ENCODE measurements at places on chromosomes 11 and 22.
A peak's percentile ranks its signal among the peaks of the same experiment; 100 is the strongest.

GRCh38 chr11:61718046-61718531 lies 34.3 kb upstream of the MYRF start:
- no peak for DNase-seq
- no peaks in the 10 kb centered on the region for H3K36me3 ChIP-seq
- H3K4me1 ChIP-seq = no peaks in the 10 kb centered on the region
- no peaks in the 10 kb centered on the region for H3K27me3 ChIP-seq
- H3K4me3 ChIP-seq = no peak overlapping the region

DNA sequence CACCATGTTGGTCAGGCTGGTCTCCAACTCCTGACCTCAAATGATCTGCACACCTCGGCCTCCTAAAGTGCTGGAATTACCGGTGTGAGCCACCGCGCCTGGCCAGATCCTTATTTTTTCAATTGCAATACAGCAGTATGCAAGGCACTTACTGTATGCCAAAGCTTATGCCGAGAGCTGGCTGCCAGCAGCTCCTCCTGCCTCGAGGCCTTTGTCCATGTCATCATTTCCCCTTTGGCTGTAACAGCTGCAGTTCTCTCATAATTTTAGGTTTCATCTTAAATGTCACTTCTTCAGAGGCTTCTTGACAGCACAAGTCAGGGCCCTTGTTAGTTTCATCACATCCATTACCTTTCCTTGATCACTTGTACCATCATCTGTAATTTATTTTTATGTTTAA lies 1.5 kb upstream of the SREBF2 start:
- H3K4me1 ChIP-seq = peaks cover 19% of the 10 kb centered on the region
- no peaks in the 10 kb centered on the region for H3K27me3 ChIP-seq
- H3K36me3 ChIP-seq = peaks cover 21% of the 10 kb centered on the region
- no peak for DNase-seq

DNA sequence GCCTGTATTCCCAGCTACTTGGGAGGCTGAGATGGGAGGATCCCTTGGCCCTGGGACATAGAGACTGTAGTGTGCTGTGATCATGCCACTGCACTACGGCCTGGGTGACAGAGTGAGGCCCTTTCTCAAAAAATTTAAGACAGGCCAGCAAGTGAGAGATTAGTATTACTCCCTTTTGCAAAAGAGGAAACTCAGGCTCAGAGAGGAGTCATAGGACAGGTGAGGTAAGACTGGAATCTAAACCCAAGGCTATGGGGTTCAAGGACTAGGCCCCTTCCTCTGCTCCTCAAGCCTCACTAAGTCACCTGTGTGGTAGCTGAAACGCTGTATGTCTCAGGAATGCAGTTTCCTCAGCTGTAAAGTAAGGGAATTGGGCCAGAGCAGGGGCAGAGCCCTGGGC lies 1.6 kb upstream of the P2RY2 start:
- H3K36me3 ChIP-seq = no peaks in the 10 kb centered on the region
- peak; percentile 2 for DNase-seq
- H3K4me3 ChIP-seq = no peak overlapping the region
- H3K4me1 ChIP-seq = no peaks in the 10 kb centered on the region

GRCh38 chr22:42938976-42939375 lies 76.0 kb downstream of the PACSIN2 start:
- H3K27ac ChIP-seq = peak overlapping the region; percentile 83
- H3K4me3 ChIP-seq = no peak overlapping the region
- H3K27me3 ChIP-seq = no peaks in the 10 kb centered on the region
- peaks cover 54% of the 10 kb centered on the region for H3K4me1 ChIP-seq
- no peak for DNase-seq

DNA sequence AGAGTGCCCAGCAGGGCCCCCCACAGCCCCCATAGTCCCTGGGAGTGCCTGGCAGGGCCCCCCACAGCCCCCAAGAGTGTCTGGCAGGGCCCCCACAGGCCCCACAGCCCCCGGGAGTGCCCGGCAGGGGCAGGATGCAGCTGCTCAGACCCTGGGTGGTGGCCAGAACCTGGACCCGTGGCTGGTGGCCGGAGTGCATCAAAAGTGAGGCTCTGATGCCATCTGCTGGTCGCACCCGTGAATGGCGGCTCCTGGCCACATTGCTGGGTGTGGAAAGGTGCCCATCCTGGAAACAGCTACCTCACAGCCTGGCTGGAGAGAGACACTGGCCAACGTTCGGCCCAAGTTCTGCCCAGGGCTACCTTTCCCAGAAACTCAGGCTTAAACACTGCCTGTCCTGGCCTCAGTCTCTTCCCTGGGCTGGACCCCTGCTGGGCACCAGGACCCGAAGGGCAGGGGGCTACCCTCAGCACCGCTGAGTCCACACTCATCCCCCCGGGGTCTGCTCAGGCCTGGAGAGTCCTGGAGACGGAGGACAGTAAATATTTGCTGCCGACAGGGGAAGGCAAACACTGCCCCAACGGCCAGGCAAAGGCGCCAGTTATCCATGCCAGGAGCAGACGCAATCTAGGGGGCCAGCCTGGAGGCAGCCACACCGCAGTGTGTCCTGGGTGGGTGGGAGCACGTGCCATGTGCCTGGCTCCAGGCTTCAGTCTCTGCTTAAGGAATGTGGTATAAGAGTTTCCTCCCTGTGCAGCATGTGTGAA lies 4.4 kb downstream of the INS start:
- H3K36me3 ChIP-seq = no peaks in the 10 kb centered on the region
- H3K27me3 ChIP-seq = no peaks in the 10 kb centered on the region
- H3K27ac ChIP-seq = no peak overlapping the region
- no peaks in the 10 kb centered on the region for H3K4me1 ChIP-seq
- DNase-seq = no peak

DNA sequence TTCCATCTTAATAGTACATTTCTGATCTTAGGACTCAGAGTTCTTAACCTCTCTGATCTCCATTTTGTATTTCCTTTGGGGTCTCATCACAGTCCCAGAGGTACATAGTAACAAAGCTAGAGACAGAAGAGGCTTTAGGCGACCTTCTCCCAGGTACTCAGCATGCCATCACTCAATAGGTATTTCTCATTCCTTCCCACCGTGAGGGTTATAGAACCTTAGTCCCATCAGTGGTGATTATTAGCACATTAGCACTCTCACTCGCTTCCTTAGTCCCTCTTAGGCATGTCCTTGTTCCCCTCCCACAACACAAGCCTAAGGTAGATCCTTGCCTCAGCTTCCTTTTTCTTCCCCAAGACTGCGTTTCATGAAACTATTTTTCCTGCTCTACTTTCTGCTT lies 14.7 kb downstream of the SWAP70 start:
- no peaks in the 10 kb centered on the region for H3K36me3 ChIP-seq
- no peak for DNase-seq
- no peak overlapping the region for H3K27ac ChIP-seq
- no peaks in the 10 kb centered on the region for H3K27me3 ChIP-seq
- peaks cover 7% of the 10 kb centered on the region for H3K4me1 ChIP-seq

DNA sequence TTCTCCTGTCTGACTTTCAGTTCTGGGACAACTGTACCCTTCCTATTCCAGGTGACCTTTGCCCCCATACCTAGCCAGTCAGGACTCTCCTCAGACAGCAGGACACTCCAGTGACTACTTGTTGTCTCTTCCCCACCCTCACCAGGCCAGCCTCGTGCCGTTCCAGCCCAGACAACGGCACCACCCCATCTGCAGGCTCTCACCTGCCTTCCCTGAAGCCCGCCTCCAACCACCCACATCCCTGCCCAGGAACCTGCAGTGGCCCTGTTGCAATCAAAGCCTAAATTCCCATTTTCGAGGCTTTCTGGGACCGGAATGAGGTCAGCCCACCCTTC lies 3.7 kb downstream of the IL2RB start:
- no peak for DNase-seq
- H3K36me3 ChIP-seq = no peaks in the 10 kb centered on the region

- no peaks in the 10 kb centered on the region for H3K4me1 ChIP-seq
- H3K36me3 ChIP-seq = no peaks in the 10 kb centered on the region
- no peak overlapping the region for H3K27ac ChIP-seq
- no peak overlapping the region for H3K4me3 ChIP-seq
Measured at GRCh38 chr11:133323354-133323753, 208.9 kb downstream of the OPCML start.

DNA sequence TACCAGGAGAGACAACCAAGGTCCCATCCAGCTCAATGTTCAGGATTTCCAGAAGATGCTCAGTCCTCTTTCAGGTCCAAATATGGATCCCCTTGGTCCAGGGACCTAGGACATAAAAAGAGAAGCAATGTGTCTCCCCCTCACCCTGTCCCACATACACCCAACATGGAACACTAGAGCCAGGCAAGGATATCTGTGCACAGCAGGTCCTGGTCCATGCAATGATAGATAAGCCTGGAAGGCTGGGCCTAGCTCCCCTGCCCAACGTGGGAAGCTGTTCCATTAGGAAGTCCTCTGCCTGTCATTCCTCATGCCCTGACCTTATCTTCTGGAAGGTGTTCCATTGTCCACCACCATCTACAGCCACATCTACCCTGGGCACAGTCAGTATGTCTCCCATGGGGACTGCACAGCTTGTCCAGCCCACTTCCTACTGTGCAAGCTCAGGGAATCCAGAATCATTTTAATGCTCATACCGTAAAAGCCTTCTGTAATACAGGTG lies 1434.8 kb downstream of the TBC1D22A start:
- no peak for DNase-seq
- H3K4me3 ChIP-seq = no peak overlapping the region
- H3K27ac ChIP-seq = no peak overlapping the region
- H3K36me3 ChIP-seq = no peaks in the 10 kb centered on the region
- H3K27me3 ChIP-seq = no peaks in the 10 kb centered on the region
- no peaks in the 10 kb centered on the region for H3K4me1 ChIP-seq

DNA sequence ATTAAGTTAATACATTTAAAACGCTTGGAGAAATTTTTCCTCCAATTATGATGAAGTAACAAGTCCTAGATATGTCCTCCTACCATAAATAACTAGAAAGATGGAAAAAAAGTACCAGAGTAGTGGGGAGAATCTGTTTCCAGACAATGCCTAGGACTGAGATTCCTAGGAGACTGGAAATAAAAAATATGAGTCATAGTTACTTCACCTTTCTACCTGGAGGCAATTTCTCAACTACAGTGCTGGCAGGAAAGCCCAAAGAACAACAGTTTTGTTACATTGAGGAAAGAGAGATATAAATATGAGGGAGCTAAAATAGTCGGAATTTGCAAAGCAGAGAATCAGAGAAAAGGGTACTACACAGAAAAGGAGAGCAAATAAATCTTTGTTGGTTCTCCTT lies 202.1 kb upstream of the ARHGAP42 start:
- no peak for DNase-seq
- H3K27ac ChIP-seq = no peak overlapping the region
- H3K27me3 ChIP-seq = no peaks in the 10 kb centered on the region
- H3K4me3 ChIP-seq = no peak overlapping the region

DNA sequence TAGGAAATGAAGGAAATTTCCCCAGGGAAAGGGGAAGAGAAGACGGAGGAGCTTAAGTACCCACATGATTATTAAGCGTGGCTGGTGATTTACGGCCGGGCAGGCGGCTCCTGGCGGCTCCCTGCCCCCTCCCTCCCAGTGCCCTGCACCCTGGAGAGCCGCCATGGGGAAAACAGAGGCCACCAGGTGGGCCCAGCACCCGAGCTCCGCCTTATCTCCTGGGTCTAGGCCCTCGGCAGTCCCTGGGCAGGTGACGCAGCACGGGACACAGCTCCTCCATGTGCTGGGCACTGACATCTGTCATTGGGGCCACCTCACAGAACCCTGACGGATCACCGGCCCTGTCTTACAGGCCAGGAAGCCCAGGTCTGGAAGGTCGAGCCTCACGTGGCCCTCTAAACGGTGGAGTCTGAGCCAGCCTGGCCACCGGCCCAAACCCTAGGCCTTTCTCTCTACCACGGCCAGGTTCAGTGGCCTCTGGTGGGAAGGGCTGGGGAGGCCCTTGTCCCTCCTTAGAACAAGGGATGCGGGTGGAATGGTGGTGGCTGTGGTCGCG lies 60.2 kb upstream of the PPARA start:
- peaks cover 92% of the 10 kb centered on the region for H3K36me3 ChIP-seq
- H3K27me3 ChIP-seq = no peaks in the 10 kb centered on the region
- H3K4me1 ChIP-seq = peaks cover 42% of the 10 kb centered on the region

- no peak overlapping the region for H3K27ac ChIP-seq
- H3K4me3 ChIP-seq = no peak overlapping the region
- no peaks in the 10 kb centered on the region for H3K27me3 ChIP-seq
Measured at GRCh38 chr11:7871056-7871455, 60.0 kb downstream of the OR10A6 start.

DNA sequence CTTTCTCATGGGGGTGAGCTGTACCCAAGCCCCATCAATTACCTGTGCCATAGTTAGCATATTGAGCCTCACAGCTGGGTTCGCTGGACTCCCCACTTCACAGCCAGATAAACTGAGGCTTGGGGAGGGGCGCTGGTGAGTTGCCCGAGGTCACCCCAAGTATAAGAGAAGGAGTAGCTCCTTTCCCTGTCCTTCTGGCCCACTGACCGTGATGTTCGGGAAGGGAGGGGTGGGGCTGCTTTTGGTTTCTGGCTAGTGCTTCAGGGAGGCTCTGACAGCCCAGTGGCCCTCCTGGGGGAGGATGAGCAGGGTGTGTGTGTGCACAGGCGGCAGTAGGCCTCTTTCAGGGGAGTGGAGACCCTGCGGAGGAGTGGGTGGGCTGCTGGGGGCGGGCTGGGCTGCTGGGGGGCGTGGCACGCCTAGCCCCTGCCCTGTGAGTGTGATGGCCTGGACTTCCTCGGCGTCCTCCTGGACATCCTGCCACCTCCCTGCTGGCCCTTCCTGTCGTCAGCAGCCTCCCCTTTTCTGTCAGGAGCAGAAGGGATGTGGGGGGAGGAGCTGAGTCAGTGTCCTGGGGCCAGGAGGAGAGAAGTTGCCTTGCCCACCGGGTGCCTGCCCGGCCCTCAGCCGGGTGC lies 50.3 kb downstream of the TRIOBP start:
- peak overlapping the region; percentile 98 for H3K27ac ChIP-seq
- H3K36me3 ChIP-seq = peaks cover 7% of the 10 kb centered on the region
- DNase-seq = no peak
- peaks cover 56% of the 10 kb centered on the region for H3K4me1 ChIP-seq
- H3K27me3 ChIP-seq = no peaks in the 10 kb centered on the region

GRCh38 chr11:63020671-63021291 lies 5.1 kb upstream of the SLC22A8 start:
- H3K27ac ChIP-seq = no peak overlapping the region
- no peak for DNase-seq
- H3K27me3 ChIP-seq = no peaks in the 10 kb centered on the region
- H3K4me3 ChIP-seq = no peak overlapping the region
- H3K4me1 ChIP-seq = no peaks in the 10 kb centered on the region

GRCh38 chr11:57792060-57792541 lies 30.5 kb downstream of the CTNND1 start:
- peaks cover 66% of the 10 kb centered on the region for H3K36me3 ChIP-seq
- H3K4me3 ChIP-seq = no peak overlapping the region
- H3K27ac ChIP-seq = peak overlapping the region; percentile 90
- H3K27me3 ChIP-seq = no peaks in the 10 kb centered on the region

- DNase-seq = no peak
- no peak overlapping the region for H3K27ac ChIP-seq
- no peak overlapping the region for H3K4me3 ChIP-seq
- H3K36me3 ChIP-seq = peaks cover 46% of the 10 kb centered on the region
- H3K27me3 ChIP-seq = no peaks in the 10 kb centered on the region
- peaks cover 13% of the 10 kb centered on the region for H3K4me1 ChIP-seq
Measured at GRCh38 chr11:121610706-121611105, 157.9 kb upstream of the SORL1-AS1 start.

- no peaks in the 10 kb centered on the region for H3K4me1 ChIP-seq
- H3K27ac ChIP-seq = no peak overlapping the region
- no peaks in the 10 kb centered on the region for H3K27me3 ChIP-seq
Measured at GRCh38 chr11:10778217-10778970, 27.3 kb downstream of the CTR9 start.

Measured in RWPE2 (cell line).